ENCODE measurements at places on chromosomes 16 and 17.

GRCh38 chr16:28300327-28300726, 8.0 kb downstream of the SBK1 start:
- no peak for DNase-seq

DNA sequence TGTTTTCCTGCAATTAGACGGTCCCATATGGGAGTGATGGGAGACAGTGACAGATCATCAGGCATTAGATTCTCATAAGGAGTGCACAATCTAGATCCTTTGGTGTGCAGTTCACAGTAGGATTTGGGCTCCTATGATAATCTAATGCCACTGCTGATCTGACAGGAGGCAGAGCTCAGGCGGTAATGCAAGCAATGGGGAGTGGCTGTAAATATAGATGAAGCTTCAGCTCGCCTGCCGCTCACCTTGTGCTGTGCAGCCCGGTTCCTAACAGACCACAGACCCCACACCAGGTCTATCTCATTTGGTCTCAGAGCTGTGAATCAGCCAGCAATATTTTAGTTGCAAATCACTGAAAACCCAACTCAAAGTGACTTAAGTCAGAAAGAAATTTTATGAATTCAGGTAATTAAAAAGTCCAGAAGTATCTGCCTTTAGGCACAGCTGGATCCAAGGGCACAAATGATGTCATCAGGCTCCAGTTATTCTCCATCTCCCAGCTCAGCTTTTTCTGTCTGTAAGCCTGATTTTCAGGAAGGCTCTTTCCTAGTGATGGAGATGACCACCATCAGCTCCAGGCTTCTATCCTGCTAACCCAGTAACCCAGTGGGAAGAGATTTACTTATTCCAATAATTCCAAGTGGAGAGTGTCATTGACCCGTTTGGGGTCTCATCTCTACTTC, 3.3 kb downstream of the CHP2 start:
- DNase-seq = no peak

DNA sequence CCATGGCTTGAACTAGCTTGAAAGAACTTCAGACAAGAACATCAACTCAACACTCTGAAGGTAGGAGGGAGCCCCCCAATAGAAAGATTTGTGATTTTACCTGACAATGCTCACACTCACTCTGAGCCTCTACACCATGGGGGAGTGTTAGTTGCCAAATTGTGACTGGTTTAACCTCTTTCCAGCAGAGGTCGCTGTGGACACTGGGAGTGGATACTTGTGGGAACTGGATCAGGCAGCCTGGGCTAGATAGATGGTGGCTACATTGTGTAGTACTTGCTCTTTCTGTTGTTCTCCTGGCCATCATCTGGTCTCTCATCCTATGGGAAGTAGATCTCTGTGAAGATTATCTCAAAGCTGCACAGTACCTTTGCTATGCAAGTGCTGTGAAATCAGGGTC, 2.9 kb downstream of the SMPD3 start:
- DNase-seq = peak; percentile 7

GRCh38 chr17:855569-855968, 73.4 kb downstream of the MRM3 start:
- DNase-seq = no peak

DNA sequence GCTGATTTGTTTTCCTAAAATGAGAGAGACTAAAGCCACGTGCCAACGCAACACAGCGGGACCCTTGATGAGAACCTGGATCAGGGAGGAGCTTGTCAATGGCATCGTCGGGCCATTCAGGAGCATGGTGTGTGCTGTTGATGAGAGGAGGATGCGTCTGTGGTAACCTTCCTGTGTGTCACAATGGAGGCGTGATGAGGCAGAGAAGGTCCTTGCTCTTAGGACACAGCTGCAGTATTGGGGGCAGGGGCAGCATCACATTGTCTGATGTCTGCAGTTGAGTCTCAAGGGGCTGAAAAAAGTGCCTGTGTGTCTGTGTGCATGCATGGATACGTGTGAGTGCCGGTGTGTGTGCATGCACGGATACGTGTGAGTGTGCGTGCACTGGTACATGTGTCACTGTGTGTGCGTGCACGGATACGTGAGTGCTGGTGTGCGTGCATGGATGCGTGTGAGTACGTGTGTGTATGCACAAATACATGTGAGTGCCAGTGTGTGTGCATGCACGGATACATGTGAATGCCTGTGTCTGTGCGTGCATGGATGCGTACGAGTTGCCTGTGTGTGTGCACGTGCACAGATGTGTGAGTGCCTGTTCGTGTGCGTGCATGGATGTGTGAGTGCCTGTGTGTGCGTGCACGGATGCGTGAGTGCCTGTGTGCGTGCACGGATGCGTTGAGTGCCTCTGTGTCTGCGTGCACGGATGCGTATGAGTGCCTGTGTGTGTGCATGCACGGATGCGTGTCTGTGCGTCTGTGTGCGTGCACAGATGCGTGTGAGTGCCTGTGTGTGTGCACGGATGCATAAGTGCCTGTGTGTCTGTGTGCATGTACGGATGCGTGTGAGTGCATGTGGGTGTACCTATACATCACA, 39.3 kb downstream of the BAIAP2 start:
- no peak for DNase-seq

- no peak for DNase-seq
Observed at GRCh38 chr17:8312726-8313600, 2.9 kb downstream of the ARHGEF15 start.
